Heart right ventricle (tissue), 16 donors: ENCODE measurements at places on chromosomes 16 and 17. TPM values are rescaled to one million over a fixed set of nuclear protein-coding genes. Genes with fewer than 3 reads are reported as not detected.

SEZ6L2 gene
- total RNA-seq: 0.78 TPM

FAM117A gene
- total RNA-seq: 8.9 TPM

CCL2 gene
- total RNA-seq: 39.1 TPM

TMEM114 gene
- total RNA-seq: not detected

PYY gene
- total RNA-seq: not detected

TEX14 gene
- not detected for total RNA-seq

PRPF8 gene
- total RNA-seq: 179 TPM

RBFOX1 gene
- total RNA-seq: 54.0 TPM

TBC1D3G gene
- total RNA-seq: not detected

ACSM2A gene
- total RNA-seq: not detected

C16orf89 gene
- total RNA-seq: 6.0 TPM

HEATR9 gene
- not detected for total RNA-seq

CD300LB gene
- total RNA-seq: 0.28 TPM

CDK3 gene
- total RNA-seq: 0.52 TPM

CHST6 gene
- total RNA-seq: 0.76 TPM

VMO1 gene
- total RNA-seq: 0.38 TPM

MILR1 gene
- 1.4 TPM for total RNA-seq

CCDC102A gene
- 6.6 TPM for total RNA-seq

IGF2BP1 gene
- total RNA-seq: not detected

ABCA9 gene
- 19.9 TPM for total RNA-seq
